ENCODE measurements at places on chromosomes 12 and 14.

- no peak for DNase-seq
These were observed 135.5 kb upstream of the PZP start for GRCh38 chr12:9343731-9344130.

- DNase-seq = no peak
These were observed 125.9 kb upstream of the NTF3 start for GRCh38 chr12:5305886-5306545.

- DNase-seq = peak; percentile 88
These were observed 13.7 kb upstream of the TCTN1 start for GRCh38 chr12:110600254-110600653.

GRCh38 chr14:98219638-98220037 is 1052.4 kb downstream of the BCL11B start:
- DNase-seq = no peak

DNA sequence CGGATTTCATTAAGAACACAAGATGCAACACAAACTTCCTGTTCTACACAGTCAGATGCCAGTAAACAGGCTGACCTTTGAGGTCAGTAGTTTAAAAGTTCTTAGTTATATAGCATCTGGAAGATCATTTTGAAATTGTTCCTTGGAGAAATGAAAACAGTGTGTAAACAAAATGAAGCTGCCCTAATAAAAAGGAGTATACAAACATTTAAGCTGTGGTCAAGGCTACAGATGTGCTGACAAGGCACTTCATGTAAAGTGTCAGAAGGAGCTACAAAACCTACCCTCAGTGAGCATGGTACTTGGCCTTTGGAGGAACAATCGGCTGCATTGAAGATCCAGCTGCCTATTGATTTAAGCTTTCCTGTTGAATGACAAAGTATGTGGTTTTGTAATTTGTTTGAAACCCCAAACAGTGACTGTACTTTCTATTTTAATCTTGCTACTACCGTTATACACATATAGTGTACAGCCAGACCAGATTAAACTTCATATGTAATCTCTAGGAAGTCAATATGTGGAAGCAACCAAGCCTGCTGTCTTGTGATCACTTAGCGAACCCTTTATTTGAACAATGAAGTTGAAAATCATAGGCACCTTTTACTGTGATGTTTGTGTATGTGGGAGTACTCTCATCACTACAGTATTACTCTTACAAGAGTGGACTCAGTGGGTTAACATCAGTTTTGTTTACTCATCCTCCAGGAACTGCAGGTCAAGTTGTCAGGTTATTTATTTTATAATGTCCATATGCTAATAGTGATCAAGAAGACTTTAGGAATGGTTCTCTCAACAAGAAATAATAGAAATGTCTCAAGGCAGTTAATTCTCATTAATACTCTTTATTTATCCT is 13.5 kb downstream of the PTGER2 start:
- DNase-seq = peak; percentile 78
